ENCODE measurements at places on chromosomes 6 and 20.

- no peaks in the 10 kb centered on the region for H3K27me3 ChIP-seq
- no peaks in the 10 kb centered on the region for H3K36me3 ChIP-seq
- peak overlapping the region; percentile 89 for H3K4me3 ChIP-seq
- H3K4me1 ChIP-seq, result no peaks in the 10 kb centered on the region
- H3K27ac ChIP-seq, result peak overlapping the region; percentile 100
Observed at GRCh38 chr6:142945446-142946180, 637 bp upstream of the HIVEP2 start.

- H3K4me1 ChIP-seq, result no peaks in the 10 kb centered on the region
- no peaks in the 10 kb centered on the region for H3K27me3 ChIP-seq
- H3K4me3 ChIP-seq, result no peak overlapping the region
Observed at GRCh38 chr6:3081960-3082359, 13.7 kb downstream of the RIPK1 start.

GRCh38 chr20:36066777-36067176 is 87.8 kb upstream of the EPB41L1 start:
- no peak for DNase-seq
- H3K4me1 ChIP-seq, result peaks cover 20% of the 10 kb centered on the region

- H3K27me3 ChIP-seq, result no peaks in the 10 kb centered on the region
- peaks cover 6% of the 10 kb centered on the region for H3K4me1 ChIP-seq
- no peaks in the 10 kb centered on the region for H3K36me3 ChIP-seq
Observed at GRCh38 chr6:43231053-43231452, 1.8 kb upstream of the DNPH1 start.

DNA sequence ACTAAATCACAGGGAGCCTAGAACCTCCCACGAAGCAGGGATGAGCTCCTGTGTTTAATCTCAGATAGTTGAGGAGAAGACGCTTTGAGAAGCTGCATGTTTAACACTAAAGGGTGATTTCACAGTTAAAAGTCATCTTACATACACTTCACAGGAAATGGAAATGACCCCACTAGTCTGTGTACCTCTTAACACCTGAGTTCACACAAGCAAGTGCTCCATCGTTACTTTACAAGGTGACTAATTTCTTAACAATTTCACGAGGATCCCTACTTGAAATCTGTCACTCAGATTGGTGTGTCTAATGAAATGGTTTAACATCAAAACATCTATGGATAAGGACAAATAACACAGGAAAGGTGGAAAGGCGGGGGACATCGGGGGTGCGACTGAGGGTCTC is 93.8 kb upstream of the RPS6KA2 start:
- H3K27ac ChIP-seq, result peak overlapping the region; percentile 29
- H3K27me3 ChIP-seq, result no peaks in the 10 kb centered on the region
- no peak for DNase-seq
- H3K4me1 ChIP-seq, result no peaks in the 10 kb centered on the region
- H3K36me3 ChIP-seq, result no peaks in the 10 kb centered on the region

GRCh38 chr6:92820601-92821000 is 598.8 kb downstream of the EPHA7 start:
- no peaks in the 10 kb centered on the region for H3K27me3 ChIP-seq
- H3K4me3 ChIP-seq, result no peak overlapping the region
- no peaks in the 10 kb centered on the region for H3K36me3 ChIP-seq
- H3K4me1 ChIP-seq, result no peaks in the 10 kb centered on the region
- H3K27ac ChIP-seq, result no peak overlapping the region
- DNase-seq, result no peak

DNA sequence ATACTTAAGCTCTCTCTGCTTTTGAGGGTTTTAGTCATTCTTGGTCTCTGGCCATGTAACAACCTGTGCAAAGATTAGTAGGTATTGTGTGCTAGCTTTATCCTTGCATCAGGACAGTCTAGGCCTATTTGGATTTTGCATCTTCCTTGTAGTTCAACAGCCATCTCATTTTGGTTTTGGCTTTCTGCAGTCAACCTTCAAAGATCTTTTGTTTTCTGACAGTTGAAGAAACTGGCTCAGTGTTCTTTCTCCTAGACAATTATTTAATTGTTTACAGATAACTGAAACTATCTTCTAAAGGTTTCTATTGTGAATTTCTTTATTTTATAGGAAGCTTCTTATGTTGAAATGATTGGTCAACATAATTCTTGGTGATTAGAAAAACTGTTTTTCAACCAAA is 307.5 kb downstream of the CDKAL1 start:
- H3K4me1 ChIP-seq, result no peaks in the 10 kb centered on the region
- no peak overlapping the region for H3K4me3 ChIP-seq
- DNase-seq, result no peak
- H3K27me3 ChIP-seq, result no peaks in the 10 kb centered on the region
- no peaks in the 10 kb centered on the region for H3K36me3 ChIP-seq
- H3K27ac ChIP-seq, result no peak overlapping the region

- H3K4me3 ChIP-seq, result no peak overlapping the region
- H3K27ac ChIP-seq, result no peak overlapping the region
- no peaks in the 10 kb centered on the region for H3K27me3 ChIP-seq
Observed at GRCh38 chr6:118495485-118496280, 52.4 kb upstream of the PLN start.

DNA sequence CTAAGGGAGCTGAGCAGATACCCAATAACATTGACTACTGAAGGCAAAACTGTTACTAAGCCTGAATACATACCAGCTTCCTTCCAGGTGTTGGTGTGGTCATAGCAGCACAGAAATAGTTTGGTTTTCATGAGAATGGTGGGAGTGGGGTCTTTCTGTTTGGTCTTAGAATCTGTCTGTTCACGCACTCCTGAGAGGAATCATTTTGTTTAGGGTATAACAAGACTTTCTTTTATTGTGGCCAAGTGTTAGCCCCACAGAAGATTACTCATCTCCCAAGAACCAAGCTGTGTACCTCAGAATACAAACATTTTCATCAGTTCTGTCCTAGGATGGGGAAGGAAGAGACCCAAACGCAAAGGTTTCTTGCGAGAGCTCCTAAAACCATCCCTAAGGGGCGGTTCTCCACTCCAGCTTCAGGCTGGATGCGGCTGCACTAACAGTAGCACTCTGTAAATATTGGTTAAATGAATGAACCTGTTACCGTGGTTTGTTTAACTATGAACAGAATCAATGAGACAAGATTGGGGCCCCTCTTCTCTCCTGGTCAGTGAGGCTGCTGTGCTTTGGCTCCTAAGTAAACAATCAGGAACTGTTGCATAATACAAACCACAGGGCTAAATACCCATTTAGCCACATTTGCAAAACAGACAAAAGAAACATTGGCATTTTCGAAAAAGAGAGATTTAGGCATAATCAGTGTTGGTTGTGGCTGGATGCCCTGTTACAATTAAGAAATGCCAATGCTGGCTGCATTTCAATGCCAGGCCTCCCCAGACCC is 44.9 kb downstream of the SNAP25 start:
- DNase-seq, result no peak
- no peak overlapping the region for H3K4me3 ChIP-seq
- no peaks in the 10 kb centered on the region for H3K27me3 ChIP-seq
- H3K27ac ChIP-seq, result no peak overlapping the region
- no peaks in the 10 kb centered on the region for H3K36me3 ChIP-seq

GRCh38 chr6:116447496-116448011 is 13.6 kb upstream of the CALHM6 start:
- DNase-seq, result no peak
- H3K27ac ChIP-seq, result no peak overlapping the region
- H3K27me3 ChIP-seq, result no peaks in the 10 kb centered on the region

DNA sequence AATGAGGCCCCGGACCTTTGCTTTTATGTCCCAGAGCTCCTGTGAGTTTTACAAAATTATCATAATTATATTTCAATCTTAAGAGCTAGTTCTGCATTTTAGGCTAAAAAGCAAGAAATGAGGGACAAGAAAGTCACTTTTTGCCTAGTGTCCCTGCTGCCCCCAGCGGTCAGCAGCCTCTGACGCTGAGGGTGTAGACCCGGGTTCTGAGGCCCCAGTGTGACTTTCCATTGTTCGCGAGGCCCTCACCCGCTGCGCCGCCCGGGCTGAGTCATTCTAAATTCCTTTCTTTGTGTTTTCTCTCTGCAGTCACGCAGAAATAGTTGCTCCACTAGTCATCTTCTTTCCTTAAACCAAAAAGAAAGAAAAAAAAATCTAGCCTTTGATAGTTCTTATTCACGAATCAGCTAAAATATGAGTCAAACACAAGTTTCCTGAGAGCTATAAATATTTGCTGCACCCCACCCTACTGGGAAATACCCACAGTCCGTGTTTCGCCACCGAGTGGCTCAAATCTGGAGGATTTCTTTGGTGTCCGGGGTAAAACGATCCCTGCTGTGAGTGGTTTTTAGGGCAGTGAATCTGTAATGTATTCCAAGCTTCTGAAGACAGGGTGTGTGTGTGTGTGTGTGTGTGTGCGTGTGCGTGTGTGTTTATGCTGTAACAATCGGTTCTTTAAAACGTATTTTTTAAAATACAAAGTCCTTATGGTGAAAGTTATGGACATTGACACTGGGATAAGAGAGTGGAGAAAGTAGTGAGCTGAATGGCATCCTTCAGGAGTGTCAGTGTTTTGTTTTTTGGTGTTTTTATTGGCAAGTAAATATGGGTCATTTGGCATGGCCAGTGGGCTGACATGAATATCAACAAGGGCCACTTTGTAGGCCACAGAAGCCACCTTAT is 59.7 kb upstream of the EEF1A1 start:
- H3K27me3 ChIP-seq, result no peaks in the 10 kb centered on the region
- H3K36me3 ChIP-seq, result no peaks in the 10 kb centered on the region
- DNase-seq, result peak; percentile 92
- H3K27ac ChIP-seq, result peak overlapping the region; percentile 85
- H3K4me3 ChIP-seq, result no peak overlapping the region

DNA sequence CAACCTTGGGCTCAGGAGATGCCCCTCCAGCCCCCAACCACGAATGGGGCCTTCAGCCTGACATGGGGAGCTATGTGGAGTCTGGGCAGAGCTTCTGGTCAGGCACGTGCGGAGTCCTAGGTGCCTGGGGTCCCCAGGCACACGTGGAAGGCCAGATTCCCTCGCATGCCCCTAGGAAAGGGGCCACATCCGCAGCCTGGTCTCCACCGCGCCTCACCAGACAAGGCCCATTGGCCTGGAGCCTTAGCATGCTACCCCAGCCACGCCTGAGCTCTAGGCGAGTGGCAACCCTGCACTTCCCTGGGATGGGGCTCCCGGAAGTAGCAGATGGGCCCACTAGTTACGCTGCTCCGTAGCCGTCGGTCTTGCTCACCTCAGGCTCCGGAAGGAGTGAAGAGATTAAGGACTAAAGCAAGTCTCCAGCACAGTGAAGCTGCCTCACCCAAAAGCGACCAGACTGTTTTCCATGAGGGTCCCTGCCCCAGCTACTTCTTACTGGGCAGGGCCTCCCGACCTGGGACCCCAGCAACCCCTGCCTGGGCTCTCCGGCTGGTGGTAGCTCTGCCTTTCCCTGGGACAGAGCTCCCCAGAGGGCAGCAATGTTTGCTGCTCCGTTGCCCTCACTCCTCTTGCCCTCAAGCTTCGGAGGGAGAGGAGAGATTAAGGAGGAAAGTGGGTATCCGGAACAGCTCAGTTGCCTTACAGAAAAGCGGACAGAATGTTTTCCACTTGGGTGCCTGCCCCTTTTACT is 93.2 kb upstream of the IMPG1 start:
- H3K4me3 ChIP-seq, result no peak overlapping the region
- no peaks in the 10 kb centered on the region for H3K36me3 ChIP-seq
- H3K4me1 ChIP-seq, result no peaks in the 10 kb centered on the region
- H3K27ac ChIP-seq, result no peak overlapping the region
- no peaks in the 10 kb centered on the region for H3K27me3 ChIP-seq

- H3K27me3 ChIP-seq, result no peaks in the 10 kb centered on the region
- no peak overlapping the region for H3K27ac ChIP-seq
- H3K36me3 ChIP-seq, result no peaks in the 10 kb centered on the region
- H3K4me1 ChIP-seq, result no peaks in the 10 kb centered on the region
- DNase-seq, result peak; percentile 51
- no peak overlapping the region for H3K4me3 ChIP-seq
Observed at GRCh38 chr20:57869951-57870315, 160.1 kb upstream of the PMEPA1 start.

- no peaks in the 10 kb centered on the region for H3K27me3 ChIP-seq
- H3K4me3 ChIP-seq, result no peak overlapping the region
- H3K4me1 ChIP-seq, result no peaks in the 10 kb centered on the region
- peak overlapping the region; percentile 4 for H3K27ac ChIP-seq
- no peak for DNase-seq
Observed at GRCh38 chr6:30724906-30725667, 4.9 kb downstream of the TUBB start.

DNA sequence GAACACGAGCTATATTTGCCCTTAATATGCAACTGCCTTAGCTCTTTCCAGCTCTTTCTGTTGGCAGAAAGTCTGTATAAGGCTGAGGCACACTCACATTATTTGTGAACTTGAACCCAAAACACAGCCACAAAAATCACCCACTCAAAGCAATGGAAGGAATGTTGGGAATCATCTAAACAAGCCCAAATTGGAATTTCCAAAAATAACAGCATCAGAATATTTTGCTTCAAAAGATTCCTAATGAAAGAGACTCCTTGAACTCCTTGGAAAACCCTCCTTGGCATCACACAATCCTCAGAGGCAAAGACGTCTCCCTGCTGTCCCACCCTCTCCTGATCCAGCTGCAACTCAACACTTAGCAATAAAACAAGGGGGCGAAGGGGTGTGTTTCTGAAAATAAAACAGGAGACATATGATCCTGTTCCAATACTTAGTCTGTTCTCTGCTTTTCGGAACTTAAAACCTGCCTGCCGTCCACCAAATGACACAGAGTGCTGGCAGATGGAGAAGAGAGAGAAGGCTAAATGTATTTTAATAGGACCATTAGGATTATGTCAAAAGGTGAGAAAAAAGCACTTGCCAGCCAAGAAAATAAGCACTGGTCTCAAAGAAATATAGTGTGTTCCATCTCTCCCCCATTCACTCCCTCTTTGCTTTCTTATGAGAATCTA is 320.7 kb upstream of the JARID2 start:
- H3K4me1 ChIP-seq, result no peaks in the 10 kb centered on the region

DNA sequence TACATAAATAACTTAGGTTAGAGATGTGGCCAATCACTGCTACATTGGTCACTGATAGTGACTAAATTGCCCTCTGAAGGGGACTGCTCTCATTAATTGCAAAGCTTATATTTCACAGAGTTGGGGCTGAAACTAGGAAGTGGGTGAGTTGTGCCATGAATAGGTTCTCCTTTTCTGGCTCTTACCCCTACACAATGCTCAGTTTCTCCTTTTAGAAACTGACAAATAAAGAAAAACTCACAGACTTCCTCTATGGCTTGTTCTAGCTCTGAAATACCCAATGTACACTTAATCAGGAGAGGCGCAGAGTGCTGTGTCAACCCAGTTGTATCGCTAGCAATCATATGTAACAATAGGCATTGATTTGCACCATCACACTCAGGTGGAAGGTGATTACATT is 41.2 kb upstream of the PROKR2 start:
- no peak overlapping the region for H3K27ac ChIP-seq
- no peak for DNase-seq
- H3K27me3 ChIP-seq, result no peaks in the 10 kb centered on the region
- H3K36me3 ChIP-seq, result no peaks in the 10 kb centered on the region
- no peak overlapping the region for H3K4me3 ChIP-seq
- H3K4me1 ChIP-seq, result no peaks in the 10 kb centered on the region

DNA sequence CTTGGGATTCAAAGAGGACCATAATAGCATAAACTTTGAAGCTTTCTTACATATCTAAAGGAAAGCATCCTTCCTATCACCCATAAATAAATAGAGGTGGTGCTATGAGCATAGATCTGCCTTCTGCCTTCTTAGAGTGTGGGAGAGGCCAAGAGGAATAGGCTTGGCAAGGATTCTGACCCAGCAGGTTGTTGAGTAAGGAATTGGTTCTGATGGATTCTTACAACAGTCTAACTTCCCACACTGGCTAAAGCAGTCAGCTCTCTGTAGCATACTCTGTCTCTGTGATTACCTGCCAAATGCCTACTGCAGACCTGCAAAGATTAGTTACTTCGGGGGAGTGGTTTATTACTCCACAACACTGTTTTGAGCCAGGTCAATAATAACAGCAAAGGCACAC is 198.0 kb upstream of the RAB32 start:
- no peak overlapping the region for H3K27ac ChIP-seq
- no peak overlapping the region for H3K4me3 ChIP-seq
- H3K4me1 ChIP-seq, result no peaks in the 10 kb centered on the region
- DNase-seq, result no peak
- no peaks in the 10 kb centered on the region for H3K36me3 ChIP-seq
- no peaks in the 10 kb centered on the region for H3K27me3 ChIP-seq
